ENCODE measurements at places on chromosomes 7 and 10.
A peak's percentile ranks its signal among the peaks of the same experiment; 100 is the strongest.

- no peak overlapping the region for H3K27ac ChIP-seq
- no peak overlapping the region for H3K4me3 ChIP-seq
- no peaks in the 10 kb centered on the region for H3K36me3 ChIP-seq
- peak; percentile 48 for DNase-seq
These were observed 161.5 kb downstream of the CREB5 start for GRCh38 chr7:28573651-28574301.

GRCh38 chr7:48295296-48295971 is 124.2 kb downstream of the ABCA13 start:
- H3K4me3 ChIP-seq: no peak overlapping the region
- no peak for DNase-seq
- no peaks in the 10 kb centered on the region for H3K4me1 ChIP-seq
- H3K36me3 ChIP-seq: no peaks in the 10 kb centered on the region
- H3K27me3 ChIP-seq: no peaks in the 10 kb centered on the region
- H3K27ac ChIP-seq: no peak overlapping the region

GRCh38 chr7:31982962-31983361 is 87.2 kb downstream of the PDE1C start:
- no peaks in the 10 kb centered on the region for H3K36me3 ChIP-seq
- DNase-seq: no peak
- H3K4me3 ChIP-seq: no peak overlapping the region
- no peaks in the 10 kb centered on the region for H3K4me1 ChIP-seq
- H3K27ac ChIP-seq: no peak overlapping the region
- H3K27me3 ChIP-seq: no peaks in the 10 kb centered on the region

DNA sequence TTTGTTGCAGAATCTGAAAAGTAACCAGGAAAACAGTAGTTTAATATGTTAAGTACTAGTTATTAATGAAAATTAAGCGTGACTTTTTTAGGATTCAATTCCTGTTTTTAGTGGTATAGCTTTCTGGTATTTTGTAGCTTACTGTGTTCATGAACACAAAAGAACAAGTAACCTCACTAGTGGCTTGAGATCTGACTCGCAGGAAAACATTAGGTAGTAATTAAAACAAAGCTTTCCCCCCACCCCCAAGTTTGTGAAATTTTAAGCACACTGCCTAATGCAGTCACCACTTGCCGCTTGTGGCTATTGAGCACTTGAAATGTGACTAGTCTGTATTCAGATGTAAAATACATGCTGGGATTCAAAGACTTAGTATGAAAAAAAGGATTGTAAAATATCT is 102.5 kb upstream of the RPA3 start:
- H3K4me3 ChIP-seq: no peak overlapping the region
- no peak for DNase-seq
- no peaks in the 10 kb centered on the region for H3K4me1 ChIP-seq

GRCh38 chr10:127976286-127976685 is 69.4 kb downstream of the PTPRE start:
- H3K27me3 ChIP-seq: no peaks in the 10 kb centered on the region
- no peak for DNase-seq
- no peak overlapping the region for H3K27ac ChIP-seq
- no peak overlapping the region for H3K4me3 ChIP-seq

GRCh38 chr7:90209776-90210175 is 1.8 kb upstream of the STEAP2 start:
- H3K4me3 ChIP-seq: no peak overlapping the region
- H3K27ac ChIP-seq: no peak overlapping the region
- H3K4me1 ChIP-seq: no peaks in the 10 kb centered on the region
- no peaks in the 10 kb centered on the region for H3K36me3 ChIP-seq

DNA sequence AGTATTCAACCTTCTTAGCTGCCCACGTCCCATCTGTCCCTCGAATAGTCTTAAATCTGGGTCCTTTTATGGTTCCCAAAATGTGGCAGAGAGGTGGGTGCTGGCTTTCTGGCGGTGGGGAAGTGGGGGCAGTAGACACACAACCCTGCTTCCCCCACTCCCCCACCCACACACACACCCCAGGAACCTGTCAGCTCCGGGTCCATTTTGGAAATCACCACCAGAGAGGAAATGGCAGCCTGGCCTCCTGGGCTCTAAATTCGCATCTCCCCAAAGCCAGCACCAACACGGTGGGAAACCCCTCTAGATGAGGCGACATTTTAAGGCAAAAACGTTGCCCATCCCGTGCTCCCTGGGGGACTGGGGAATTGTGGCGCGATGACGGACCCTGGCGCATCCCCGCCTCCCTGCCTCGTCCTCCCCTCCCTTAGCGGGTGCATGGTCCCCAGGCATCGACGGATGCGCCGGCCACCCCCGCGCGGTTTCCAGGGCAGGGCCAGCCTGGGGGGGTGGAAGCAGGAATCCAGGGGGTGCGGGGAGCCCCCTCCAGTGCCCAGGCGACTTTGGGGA is 702 bp downstream of the TMEM130 start:
- no peaks in the 10 kb centered on the region for H3K36me3 ChIP-seq

DNA sequence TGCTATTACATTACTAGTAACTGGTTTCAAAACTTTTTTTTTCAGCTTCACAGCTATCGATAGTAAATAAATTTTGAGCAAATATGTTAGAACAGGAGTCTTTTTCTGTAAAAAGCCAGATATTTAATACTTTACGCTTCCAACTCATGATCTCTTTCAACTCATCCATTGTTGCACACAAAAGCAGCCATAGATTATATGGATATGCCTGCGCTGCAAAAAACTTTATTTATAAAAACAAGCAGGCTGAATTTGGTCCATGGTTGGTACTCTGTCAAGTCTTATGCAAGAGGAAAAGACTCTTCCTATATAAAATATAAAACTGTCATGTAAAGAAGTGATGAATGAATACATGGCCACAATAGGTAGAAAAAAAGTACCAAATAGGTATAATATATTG is 31.1 kb downstream of the WASL start:
- peaks cover 7% of the 10 kb centered on the region for H3K4me1 ChIP-seq
- no peaks in the 10 kb centered on the region for H3K36me3 ChIP-seq
- H3K27ac ChIP-seq: no peak overlapping the region
- no peak for DNase-seq
- no peaks in the 10 kb centered on the region for H3K27me3 ChIP-seq

- no peak for DNase-seq
- H3K27ac ChIP-seq: no peak overlapping the region
- no peaks in the 10 kb centered on the region for H3K27me3 ChIP-seq
- no peak overlapping the region for H3K4me3 ChIP-seq
These were observed 395.2 kb downstream of the TFEC start for GRCh38 chr7:115635376-115635775.

DNA sequence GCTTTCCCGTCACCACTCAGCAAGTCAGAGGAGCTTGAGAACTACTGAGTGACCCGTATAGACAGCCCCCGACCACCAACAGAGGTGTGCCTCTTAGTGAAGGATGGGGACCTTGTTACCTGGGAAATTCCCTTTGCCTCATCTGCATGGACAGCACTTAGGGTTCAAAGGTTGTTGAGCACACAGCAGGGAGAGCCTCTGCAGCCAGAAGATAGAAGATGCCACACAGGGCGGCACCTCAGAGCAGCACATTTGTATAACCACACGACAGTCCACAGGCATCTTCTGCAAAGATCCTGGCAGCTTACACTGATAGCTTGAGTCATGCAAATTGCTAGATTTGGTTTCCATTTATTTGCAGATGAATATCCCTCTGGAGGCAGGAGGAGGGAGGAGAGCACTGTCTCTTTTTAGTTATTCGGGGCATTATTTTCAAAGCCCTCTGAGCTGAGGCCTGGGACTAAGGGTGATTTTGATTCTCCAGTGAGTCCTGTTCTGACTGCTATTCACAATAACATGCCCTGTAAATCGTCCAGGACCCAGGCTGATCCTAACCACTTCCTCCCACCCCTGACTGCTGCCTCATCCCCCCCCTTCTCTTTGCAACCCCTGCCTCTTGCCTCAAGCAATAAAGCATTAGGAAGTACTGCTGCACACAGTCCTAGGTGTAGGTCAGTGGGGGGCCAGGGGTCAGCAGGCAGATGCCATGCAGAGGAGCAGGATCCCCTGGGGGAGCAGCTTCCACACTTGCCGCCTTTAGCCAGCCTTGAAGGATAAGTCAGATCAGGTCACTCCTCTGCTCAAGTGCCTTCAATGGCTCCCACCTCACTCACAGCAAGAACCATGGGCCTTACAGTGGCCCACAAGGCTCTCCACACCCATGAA is 24.6 kb upstream of the INMT start:
- no peaks in the 10 kb centered on the region for H3K27me3 ChIP-seq
- H3K4me3 ChIP-seq: no peak overlapping the region
- H3K4me1 ChIP-seq: no peaks in the 10 kb centered on the region
- no peak overlapping the region for H3K27ac ChIP-seq
- H3K36me3 ChIP-seq: no peaks in the 10 kb centered on the region

- no peak overlapping the region for H3K27ac ChIP-seq
- H3K4me3 ChIP-seq: no peak overlapping the region
- no peaks in the 10 kb centered on the region for H3K27me3 ChIP-seq
- DNase-seq: no peak
- H3K36me3 ChIP-seq: no peaks in the 10 kb centered on the region
- no peaks in the 10 kb centered on the region for H3K4me1 ChIP-seq
These were observed 813.4 kb downstream of the ANKRD7 start for GRCh38 chr7:119037941-119038340.

- no peaks in the 10 kb centered on the region for H3K4me1 ChIP-seq
- no peaks in the 10 kb centered on the region for H3K36me3 ChIP-seq
- DNase-seq: no peak
- no peaks in the 10 kb centered on the region for H3K27me3 ChIP-seq
- no peak overlapping the region for H3K4me3 ChIP-seq
- no peak overlapping the region for H3K27ac ChIP-seq
These were observed 69.3 kb downstream of the ADRA2A start for GRCh38 chr10:111146025-111146640.

GRCh38 chr10:16819026-16819425 is 1.8 kb upstream of the RSU1 start:
- no peaks in the 10 kb centered on the region for H3K36me3 ChIP-seq
- no peaks in the 10 kb centered on the region for H3K4me1 ChIP-seq
- H3K27ac ChIP-seq: no peak overlapping the region

GRCh38 chr10:17064435-17064834 is 65.2 kb downstream of the CUBN start:
- no peak for DNase-seq
- H3K4me1 ChIP-seq: no peaks in the 10 kb centered on the region
- no peak overlapping the region for H3K27ac ChIP-seq
- H3K27me3 ChIP-seq: no peaks in the 10 kb centered on the region

- H3K27ac ChIP-seq: no peak overlapping the region
- H3K36me3 ChIP-seq: no peaks in the 10 kb centered on the region
- H3K4me3 ChIP-seq: no peak overlapping the region
- no peak for DNase-seq
These were observed 102.8 kb upstream of the KCND2 start for GRCh38 chr7:120169996-120170783.

DNA sequence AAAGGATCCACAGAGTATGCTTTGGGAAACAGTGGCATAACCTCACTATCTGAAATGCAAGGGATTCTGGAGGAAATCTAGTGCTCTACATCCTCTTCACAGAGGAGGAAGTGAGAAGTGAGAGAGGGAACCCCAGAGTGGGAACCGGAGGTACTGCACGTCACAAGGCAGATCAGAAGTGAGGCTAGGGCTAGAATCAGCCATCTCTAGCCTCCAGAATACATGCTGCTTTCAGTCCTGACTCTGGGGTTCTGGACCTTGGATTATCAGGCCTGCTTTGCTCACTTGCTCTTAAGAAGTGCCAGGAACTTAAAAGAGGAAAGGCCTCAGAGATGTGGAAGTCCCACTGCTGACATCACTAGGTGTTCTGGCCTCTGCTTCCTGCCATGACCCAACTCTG is 25.7 kb downstream of the ZNF503 start:
- no peaks in the 10 kb centered on the region for H3K4me1 ChIP-seq
- H3K4me3 ChIP-seq: no peak overlapping the region
- H3K27ac ChIP-seq: no peak overlapping the region
- H3K27me3 ChIP-seq: no peaks in the 10 kb centered on the region

DNA sequence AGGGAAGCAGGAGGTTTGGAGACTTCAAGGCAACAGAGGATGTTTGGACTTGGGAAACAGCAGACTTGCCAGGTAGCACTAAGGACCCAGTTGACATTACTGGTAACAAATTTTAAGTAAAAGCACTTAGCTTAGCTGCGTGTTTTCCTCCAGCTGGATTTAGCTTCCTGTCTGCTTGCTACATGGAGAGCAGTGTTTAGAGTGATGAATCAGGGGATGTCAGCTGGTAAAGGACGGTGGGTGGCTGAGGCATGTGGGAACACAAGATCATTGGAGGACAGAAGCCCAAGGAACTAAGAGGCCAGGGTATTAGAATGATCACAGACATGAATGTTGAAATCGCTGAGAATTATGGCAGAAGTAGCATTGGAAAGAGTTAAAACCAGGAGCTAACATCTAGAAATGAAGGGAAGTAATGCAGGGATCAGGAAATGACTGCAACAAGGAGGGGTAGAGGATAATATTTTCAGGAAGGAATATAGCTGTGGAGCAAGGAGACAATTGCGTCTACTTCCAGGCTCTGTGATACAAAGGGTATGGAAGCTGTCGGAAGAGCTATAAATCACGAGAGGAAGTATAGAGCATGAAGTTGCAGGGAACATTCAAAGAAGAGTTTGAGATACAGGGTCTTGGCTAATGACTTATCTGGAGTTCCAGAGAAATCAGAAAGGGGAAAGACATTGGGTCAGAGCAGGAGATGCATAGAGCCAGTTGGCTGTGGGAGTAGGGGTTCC is 34.4 kb downstream of the CALD1 start:
- no peaks in the 10 kb centered on the region for H3K27me3 ChIP-seq
- no peak overlapping the region for H3K27ac ChIP-seq
- no peaks in the 10 kb centered on the region for H3K4me1 ChIP-seq
- DNase-seq: no peak

- DNase-seq: no peak
- no peaks in the 10 kb centered on the region for H3K4me1 ChIP-seq
- no peak overlapping the region for H3K27ac ChIP-seq
- H3K36me3 ChIP-seq: no peaks in the 10 kb centered on the region
- no peak overlapping the region for H3K4me3 ChIP-seq
These were observed 140.7 kb downstream of the RTKN2 start for GRCh38 chr10:62127975-62128374.

GRCh38 chr10:120685136-120685535 is 166.0 kb upstream of the WDR11 start:
- H3K4me1 ChIP-seq: no peaks in the 10 kb centered on the region
- H3K27me3 ChIP-seq: no peaks in the 10 kb centered on the region
- DNase-seq: no peak
- H3K4me3 ChIP-seq: no peak overlapping the region
- H3K36me3 ChIP-seq: no peaks in the 10 kb centered on the region
- no peak overlapping the region for H3K27ac ChIP-seq

- peaks cover 11% of the 10 kb centered on the region for H3K4me1 ChIP-seq
- DNase-seq: peak; percentile 50
- peak overlapping the region; percentile 52 for H3K27ac ChIP-seq
- no peak overlapping the region for H3K4me3 ChIP-seq
These were observed 111.6 kb downstream of the FAM53B start for GRCh38 chr10:124632566-124632965.

- H3K27me3 ChIP-seq: no peaks in the 10 kb centered on the region
- H3K4me1 ChIP-seq: no peaks in the 10 kb centered on the region
- H3K27ac ChIP-seq: no peak overlapping the region
- no peak overlapping the region for H3K4me3 ChIP-seq
- H3K36me3 ChIP-seq: no peaks in the 10 kb centered on the region
- peak; percentile 73 for DNase-seq
These were observed 37.7 kb downstream of the LRMDA start for GRCh38 chr10:75469006-75469616.
